ENCODE measurements at places on chromosomes 3 and 15.

GRCh38 chr3:197302696-197303341, 4.4 kb upstream of the DLG1 start:
- DNase-seq = no peak

- DNase-seq = no peak
Measured at GRCh38 chr15:58880320-58880719, 53.2 kb downstream of the SLTM start.

DNA sequence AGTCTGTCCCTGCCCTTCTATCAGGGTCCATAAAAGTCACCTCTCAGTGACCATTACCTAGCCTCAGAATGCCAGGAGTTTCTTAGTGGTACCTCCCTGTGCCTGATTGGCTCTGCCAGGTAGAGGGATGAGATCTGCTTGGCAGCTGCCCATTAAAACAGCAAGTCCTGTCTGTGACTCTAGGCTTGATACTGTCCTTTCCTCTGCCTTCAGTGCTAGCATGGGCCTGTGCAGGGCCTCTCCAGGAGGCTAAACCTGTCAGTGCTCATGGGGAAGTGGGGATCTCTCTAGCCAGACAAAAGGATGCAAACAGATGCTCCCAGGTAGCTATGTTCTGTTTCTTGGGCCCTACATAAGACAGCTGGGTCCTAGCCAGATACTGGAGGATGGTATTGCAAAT, 10.0 kb upstream of the MANF start:
- no peak for DNase-seq

GRCh38 chr3:35651851-35652250, 12.5 kb downstream of the ARPP21 start:
- DNase-seq = no peak

DNA sequence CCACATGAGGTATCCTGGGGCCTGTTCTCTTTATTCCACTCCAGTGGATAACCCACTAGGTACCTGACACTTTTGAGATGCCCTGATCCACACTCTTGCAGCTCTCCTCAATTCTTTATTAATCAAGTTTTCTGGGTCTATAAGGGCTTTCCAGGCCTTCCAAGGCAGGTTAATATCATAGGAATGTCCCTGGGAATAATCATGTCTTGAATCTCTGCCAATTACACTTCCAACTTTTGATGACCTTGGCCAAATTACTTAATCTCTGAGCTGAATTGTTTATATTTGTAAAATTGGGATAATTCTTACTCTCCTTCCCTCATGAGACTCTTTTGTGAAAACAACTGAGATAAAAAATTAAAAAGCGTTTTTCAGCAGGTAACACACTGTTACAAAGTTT, 881.7 kb downstream of the MCTP2 start:
- no peak for DNase-seq

Data from T-helper 9 cell (primary cell).